M059J (cell line): ENCODE measurements at places on chromosomes 11 and 22. TPM values are rescaled to one million over a fixed set of nuclear protein-coding genes. Genes with fewer than 3 reads are reported as not detected.

Gene IL18
- total RNA-seq = 0.64 and 1.3 TPM in 2 replicates

DNA sequence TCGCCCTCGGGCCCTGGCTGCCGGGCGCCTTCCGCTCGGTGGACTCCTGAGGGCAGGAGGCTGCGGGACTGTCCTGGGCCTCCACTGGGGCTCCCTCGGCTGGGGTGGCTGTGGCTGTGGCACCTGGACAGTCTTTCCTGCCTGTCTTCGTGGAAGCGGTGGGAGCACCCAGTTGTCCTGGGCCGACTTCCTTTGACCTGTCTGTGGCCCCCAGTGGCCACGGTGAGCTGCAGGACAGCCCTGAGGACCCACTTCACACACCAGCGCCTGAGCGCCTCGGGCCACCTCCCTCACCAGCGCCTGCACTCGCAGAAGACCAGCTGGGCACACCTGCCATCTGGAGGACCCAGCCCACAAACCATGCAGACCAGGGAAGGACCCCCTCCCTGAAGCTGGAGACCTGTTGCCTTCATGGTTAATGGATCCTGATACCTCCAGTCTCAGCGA lies 1.8 kb upstream of the EPS8L2 start:
- DNase-seq = no peak

GRCh38 chr11:27294654-27295053 lies 68.4 kb downstream of the CCDC34 start:
- DNase-seq = no peak

DNA sequence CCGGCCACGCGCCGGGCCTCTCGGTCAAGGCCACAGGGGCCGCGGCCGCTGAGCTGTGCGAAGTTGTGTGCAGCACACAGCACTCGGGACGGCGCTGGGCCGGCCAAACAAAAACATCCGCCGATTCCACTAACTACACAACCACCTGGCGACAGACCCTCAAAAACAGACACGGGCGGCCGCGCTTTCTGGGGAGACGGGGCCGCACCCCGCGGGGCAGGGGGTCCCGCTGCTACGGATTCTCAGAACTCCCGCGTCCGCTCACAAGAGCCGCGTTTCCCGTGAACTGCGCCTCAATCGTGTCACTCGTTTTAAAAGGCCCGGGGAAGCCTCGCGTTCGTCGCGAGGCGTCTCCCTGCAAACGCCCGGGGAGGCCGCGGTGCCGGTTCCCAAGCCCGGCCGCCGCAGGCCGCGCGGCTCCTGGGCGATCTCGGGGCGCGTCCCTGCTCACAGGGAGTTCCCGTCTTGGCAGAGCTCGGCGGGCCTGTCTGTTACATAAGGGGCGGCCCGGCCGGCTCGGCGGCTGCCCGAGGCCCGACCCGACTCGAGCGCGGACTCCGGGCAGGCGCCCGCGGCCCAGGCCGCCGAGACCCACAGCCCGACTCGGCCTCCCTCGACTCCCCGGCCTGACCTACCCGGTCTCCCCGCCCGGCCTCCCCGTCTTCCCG lies 936 bp downstream of the BRD1 start:
- peak; percentile 24 for DNase-seq

DNA sequence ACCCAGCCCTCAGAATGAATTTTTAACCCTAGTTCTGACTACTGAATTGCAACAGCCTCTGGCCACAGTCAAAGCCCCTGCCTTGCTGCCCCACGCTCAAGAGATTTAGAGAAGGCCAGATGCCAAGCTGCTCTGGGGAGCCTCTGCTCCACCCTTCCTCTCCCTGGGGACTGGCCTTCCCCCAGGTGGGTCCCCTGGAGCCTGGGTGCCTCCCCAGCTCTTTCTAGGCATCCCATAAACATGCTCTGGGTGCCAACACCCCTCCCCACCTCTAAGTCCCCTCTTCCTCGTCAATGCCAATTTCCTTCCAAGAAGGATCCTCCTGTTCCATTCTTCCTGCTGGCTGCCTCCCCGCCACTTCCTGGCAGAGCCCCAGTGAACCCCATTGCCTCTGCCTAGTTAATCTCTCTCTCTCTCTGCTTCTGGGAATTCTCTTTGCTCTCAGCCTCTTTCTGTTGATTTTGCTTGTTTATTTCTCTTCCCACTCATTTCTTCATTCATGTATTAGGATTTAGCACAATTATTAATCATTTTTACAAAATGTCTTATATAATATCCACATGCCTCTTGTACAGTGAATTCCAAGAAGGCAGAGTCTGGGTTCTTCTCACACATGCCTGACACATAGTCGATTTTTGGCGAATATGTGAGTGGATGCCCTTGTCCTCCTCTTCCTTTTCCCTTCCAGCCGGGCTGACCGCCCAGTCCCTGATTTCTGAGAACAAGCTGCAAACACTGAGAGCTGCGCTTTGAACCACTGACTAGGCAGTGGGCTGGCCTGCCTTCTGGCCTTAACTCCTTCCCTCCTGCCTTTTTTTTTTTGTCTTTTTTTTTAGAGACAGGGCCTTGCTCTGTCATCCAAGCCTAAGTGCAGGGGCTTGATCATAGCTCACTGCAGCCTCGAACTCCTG lies 17.5 kb downstream of the UQCR10 start:
- no peak for DNase-seq
